ENCODE measurements at places on chromosomes 11 and 22.

- no peak for DNase-seq
These were observed 25.2 kb downstream of the TSPAN32 start for GRCh38 chr11:2327032-2327431.

DNA sequence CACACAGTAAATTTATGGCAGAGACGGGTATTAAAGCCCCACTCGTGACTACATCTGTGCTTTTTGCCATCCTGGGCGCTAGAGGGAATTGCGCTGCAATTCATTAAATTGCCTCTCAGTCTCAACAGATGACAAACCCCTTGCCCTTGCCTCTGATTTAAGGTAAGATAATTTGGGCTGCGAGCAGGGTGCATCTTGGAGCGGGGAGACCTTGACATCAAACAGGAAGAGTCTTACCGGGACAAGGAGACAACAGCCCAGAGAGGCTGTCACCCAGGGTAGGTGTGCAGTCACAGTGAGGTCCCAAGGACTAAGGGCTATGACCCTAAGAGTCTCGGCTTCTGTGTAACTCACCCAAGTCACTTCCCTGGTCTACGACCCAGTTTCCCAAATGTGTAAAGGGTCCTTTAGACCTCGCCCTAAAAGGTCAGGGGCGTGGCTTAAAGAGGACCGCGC, 449 bp upstream of the TOM1 start:
- DNase-seq: no peak

DNA sequence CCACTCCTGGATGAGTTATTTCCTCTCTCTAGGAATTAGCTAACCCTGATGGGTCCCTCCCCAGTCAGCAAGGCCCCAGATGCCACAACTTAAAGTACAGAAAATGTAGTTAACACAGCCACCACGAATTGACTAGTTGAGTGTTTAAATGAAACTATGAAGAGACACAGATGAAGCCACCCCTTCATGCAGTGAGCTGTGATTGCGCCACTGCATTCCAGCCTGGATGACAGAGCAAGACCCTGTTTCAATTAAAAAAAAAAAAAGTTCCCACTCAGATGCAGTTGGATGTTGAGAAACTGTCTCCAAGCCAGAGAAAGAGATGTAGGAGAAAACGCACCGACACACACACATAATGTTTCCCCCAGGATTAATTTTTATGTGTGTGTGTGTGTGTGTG, 53.3 kb downstream of the SCN3B start:
- DNase-seq: no peak

DNA sequence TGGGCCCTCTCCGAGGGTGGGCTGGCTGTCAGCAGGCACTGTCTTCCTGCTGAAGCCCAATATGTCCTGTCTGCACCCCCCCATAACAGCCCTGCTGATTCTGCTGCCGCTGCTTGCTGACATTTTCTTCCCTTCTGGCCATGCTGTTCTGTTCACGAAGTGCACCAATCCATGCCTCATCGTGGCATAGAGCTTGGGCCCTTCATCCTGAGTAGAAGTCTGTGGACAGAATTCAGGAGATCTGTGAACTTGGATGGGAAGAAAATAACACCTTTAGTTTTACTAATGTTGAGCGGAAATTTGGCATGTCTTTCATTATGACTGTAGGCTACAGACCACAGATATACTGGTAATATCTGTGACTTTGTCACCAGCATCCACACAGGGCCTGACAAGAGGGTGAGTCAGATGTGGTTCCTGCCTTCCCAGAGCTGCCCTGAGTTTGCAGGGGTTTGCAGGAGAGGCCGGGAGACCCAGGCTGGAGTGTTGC, 14.1 kb upstream of the KIAA0930 start:
- no peak for DNase-seq

- DNase-seq: no peak
These were observed 244.3 kb downstream of the BRD1 start for GRCh38 chr22:49583341-49583740.

- no peak for DNase-seq
These were observed 24.2 kb downstream of the A4GALT start for GRCh38 chr22:42696331-42696967.

DNA sequence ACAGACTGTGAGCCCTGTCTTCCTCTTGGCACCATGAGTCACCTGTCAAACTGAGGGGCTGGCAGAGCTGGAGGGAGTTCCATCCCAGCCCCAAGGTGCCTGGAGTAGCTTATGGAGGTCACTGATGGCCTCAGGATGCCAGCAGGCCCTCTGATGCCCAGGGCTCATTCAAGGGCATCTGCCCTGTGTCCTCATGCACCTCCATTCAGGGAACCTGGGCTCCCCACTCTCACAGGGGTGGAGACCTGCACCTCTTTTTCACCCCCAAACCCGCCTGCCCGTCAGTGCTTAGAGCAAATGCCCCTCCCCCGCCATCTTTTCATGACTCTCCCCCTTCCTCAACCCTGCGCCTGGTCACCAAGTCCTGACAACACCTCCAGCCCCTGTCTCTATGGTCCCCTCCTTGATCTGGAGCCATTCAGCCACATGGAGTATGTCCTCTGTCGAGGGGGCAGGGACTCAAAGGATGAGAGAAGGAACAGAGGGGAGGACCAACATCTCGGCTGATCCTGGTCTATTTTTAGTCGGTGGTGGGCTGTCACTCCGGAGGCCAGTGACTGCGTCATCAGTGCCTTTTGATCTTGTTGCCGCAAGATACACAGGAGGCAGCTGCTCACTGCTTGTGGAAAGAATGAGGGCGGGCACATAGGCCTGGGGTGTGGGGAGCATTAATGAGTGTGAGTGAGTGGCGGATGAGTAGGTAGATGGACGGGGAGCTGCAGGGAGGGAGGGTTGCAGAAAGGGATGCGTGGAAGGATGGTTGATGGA, 72.2 kb downstream of the CDKN1C start:
- DNase-seq: no peak

DNA sequence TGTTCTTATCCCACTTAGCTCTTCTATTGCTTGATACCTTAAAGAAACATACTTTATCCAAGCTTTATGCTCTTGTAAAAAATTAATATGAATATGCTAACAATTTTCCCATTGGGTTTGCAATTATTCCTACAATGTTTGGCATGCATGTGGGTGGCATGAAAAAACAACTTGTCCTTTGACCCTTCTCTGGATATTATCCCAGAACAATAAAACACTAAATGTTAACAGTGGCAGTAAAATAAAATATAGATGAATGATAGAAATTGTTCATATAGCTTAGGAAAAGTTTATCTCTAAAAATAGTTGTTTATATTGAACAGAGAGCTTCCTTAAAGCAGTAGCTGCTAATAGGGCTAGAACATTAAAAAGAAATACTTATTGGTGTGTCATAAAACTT, 860.5 kb upstream of the LRRC4C start:
- DNase-seq: no peak

GRCh38 chr11:117557361-117557760, 229.7 kb downstream of the CEP164 start:
- peak; percentile 14 for DNase-seq

- peak; percentile 81 for DNase-seq
These were observed at the start of gene MPPED2 for GRCh38 chr11:30586251-30587144. TSS of gene MPPED2 (minus strand) at chr11:30586353. CDS start at chr11:30580373, 5,980 bp downstream.

DNA sequence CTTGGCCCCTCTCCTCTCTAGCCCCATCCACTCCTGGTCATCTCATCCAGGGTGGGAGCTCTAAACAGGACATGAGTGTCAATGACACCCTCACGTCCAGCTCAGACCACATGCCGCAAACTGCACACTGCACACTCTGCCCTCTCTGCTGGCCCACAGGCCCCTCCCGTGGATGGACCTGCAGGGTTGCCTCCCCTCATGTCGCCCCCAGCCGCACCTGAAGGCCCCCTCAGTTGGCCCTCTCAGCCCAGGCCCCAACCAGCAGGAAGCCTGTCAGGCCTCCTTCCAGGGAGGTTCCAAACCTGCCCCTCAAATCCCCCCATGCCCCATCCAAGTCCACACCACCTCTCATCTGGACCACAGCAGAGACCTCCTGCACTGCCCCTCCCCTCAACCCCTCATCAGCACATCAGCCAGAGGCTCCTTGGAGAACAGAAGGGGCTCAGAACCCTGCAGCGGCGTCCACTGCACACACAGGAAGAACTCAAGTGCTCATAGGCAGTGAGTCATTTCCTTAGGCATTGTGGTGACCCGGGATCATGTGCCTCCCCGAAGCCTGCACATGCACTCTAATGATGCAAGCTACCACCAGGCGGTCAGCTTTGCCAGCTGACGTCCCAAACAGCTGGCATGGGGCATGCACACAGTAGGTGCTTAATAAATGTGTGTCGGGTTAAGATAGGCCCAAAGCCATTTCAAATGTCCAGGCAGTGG, 12.9 kb upstream of the CDKN1C start:
- no peak for DNase-seq

- no peak for DNase-seq
These were observed 209.0 kb downstream of the RAB38 start for GRCh38 chr11:87966216-87966615.

GRCh38 chr11:86629045-86629706, 43.2 kb downstream of the ME3 start:
- no peak for DNase-seq

- DNase-seq: no peak
These were observed 102.9 kb upstream of the GAL start for GRCh38 chr11:68581439-68581838.

DNA sequence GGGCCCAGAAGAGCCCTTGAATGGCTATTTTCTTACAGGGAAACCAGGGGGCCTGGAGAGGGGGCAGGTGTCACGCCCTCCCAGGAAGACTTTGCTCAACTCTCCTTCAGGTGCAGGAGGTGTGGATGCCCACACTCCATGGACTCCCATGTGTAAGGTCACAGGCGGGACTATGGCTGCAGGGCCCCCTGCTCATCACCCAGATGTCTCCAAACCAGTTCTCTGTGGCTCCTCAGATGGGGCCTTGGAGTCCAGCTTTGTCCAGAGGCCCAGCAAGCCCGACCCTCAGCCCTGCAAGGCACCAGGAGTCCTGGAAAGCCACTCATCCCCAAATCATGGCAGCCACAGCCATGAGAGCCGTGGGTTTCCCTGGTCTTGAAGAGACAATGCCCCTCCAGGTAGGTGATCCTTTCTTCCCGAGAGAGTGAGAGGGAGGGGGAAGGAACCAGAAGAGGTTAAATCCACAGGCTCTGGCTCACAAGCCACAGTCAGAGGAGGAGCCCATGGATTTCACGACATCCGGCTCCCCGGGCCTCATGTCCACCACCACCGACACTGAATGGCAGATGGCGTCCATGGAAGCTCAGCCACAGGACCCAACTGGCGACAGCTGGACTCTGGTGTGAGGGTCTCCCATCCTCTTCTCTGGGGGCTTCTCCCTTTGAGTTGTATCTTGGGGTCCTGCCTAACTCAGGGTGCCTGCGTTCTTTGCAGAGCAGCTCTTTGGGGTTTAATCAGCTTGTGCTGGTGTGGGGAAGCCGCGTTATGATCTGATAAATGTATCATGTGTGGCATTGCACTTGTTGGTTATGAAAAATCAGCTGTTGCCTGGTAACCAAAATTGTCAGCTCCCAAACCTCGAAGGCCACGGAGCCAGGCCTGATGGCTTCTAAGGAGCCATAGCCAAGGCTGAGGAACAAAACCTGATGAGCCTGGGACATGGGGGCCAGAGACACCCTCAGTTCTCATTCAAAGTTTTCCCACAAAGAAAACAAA, 620.4 kb downstream of the BRD1 start:
- peak; percentile 72 for DNase-seq

GRCh38 chr11:107696140-107696539, 15.7 kb downstream of the SLN start:
- DNase-seq: no peak

DNA sequence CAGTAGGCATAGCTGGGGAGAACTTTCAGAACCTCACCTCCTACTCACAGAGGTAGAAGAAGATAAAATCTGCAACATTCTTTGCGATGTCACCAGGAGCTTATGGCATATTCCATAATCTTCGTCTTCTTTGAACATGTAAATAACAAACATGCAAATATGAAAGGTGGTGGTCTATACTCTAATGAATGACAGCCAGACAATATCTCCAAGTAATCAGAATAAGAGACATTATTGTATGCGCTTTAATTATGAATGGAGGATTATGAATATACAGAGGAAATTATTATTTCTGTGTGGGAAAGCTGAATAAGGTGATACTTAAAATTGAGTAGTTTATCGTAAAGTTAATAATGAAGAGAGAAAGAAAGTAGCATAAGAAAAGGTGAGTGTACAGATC, at the start of gene OR52B4:
Gene OR52B4 (minus strand): TSS at position 101 of the 400 bp plus-strand sequence. CDS start 91 bp downstream, at position 10.
- DNase-seq: no peak

DNA sequence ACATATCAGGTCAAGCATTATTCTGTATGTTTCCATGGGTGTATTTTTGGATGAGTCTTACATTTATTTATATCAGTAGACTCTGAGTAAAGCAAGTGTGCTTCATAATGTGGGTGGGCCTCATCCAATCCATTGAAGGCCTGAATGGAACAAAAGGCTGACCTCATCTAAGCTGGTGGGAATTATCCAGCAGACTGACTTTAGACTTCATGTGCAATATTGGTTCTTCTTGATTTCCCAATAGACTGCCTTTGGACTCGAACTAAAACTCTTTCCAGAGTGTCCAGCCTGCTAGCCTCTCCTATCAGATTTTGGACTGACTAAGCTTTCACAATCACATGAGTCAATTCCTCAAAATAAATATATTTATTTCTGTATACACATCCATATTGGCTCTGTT, 116.2 kb downstream of the KIF18A start:
- DNase-seq: no peak

DNA sequence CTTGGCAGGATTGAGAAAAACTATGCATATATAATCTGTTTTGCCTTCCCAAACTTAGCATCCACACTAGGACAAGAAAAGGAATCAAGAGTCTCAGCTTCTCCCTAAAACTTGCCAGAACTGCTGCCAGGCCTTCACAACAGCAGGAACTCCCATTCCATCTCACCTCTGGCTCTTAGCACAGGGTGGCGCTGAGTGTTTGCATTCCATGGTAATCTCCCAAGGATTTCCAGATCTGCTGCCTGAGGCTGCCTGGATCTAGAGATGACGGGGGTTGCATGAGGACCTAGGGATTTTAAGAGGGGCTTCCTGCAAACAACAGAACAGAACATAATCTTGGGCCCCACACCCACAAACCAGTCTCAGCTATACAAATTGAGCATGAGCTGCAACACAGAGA, 87.1 kb upstream of the OPCML start:
- no peak for DNase-seq

- no peak for DNase-seq
These were observed 19.5 kb downstream of the TXN2 start for GRCh38 chr22:36461665-36462649.

DNA sequence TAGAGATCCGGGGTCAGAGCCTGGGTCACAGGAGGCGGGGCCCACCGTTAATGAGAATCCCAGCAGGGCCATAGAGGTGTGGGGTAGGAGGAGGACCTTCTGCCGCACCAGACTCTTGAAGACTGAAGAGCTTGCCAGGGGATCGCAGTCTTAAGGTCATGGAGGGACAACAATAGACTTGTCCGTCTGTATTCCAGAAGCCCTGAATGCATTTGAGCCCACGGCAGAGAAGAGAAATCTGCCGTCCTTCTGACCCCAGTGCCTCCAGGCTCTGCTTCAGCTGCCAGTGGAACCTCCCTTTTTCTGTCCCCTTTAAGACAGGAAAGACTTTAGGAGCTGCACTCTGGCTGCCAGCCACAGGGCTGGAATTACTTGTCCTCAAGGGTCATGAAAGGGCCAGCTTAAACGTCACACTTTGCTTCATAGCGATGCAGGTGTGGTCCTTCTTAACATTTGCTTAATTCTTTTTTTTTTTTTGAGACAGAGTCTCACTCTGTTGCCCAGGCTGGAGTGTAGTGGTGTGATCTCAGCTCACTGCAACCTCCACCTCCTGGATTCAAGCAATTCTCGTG, 15.5 kb upstream of the ST3GAL4 start:
- DNase-seq: peak; percentile 52

GRCh38 chr11:79973721-79974617, 533.1 kb upstream of the TENM4 start:
- no peak for DNase-seq

- DNase-seq: no peak
These were observed 10.8 kb upstream of the OR51D1 start for GRCh38 chr11:4626207-4627099.

GRCh38 chr22:49321477-49322055, 506.1 kb downstream of the BRD1 start:
- no peak for DNase-seq

All from chondrocyte (in vitro differentiated cells).